ENCODE measurements at places on chromosomes 16 and 17. TPM values are rescaled to one million over a fixed set of nuclear protein-coding genes. Genes with fewer than 3 reads are reported as not detected.

Gene WIPI1
- total RNA-seq = 9.8 TPM

Gene TTYH2
- total RNA-seq = 17.4 TPM

- DNase-seq = no peak
These were observed 823 bp upstream of the CD2BP2 start for GRCh38 chr16:30355954-30356308.

DNA sequence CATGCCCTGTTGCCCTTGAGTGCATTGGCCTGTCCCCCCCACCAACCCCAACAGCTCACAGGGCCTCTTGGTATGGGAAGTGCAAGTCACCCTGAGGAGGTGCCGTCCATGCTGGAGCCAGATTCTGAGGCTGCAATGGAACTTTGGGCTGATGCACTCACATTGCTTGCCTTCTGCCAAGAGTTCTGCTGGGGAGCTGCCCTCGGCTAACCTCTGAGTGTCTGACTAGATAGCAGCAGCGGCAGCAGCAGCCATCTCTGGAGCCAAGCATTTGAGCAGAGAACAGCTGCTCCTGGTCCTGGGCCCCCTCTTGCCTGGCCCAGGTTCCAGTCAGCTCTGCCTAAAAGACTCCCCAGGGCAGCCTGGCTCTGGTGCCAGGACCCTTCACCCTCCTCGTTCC is 61.5 kb downstream of the GNAO1 start:
- DNase-seq = no peak

DNA sequence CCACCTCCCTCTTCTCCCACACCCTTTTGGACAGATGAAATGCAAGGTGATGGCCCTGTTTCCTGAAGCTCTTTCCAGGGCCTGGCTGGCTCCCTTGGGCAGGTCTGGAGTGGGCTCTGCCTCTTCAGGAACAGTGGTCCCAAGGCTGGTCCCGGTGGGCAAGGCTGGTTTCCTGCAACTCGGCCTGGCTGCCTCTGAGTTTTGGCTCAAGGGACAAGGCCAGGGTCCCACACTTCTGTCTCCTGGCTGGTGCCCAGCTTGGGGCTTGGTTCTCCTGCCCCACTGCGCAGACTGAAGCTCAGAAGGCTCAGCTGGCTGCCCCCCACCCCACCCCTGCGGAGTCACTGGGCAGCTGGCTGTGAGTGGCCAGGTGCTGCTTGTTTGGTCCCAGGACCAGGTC is 3.8 kb upstream of the ACTG1 start:
- no peak for DNase-seq

- DNase-seq = no peak
These were observed 2.0 kb downstream of the HAS3 start for GRCh38 chr16:69107316-69107962.

Gene ABCA6
- total RNA-seq = 0.20 TPM

- no peak for DNase-seq
These were observed 11.7 kb downstream of the SDK2 start for GRCh38 chr17:73632513-73632912.

Measured in CD8-positive, alpha-beta memory T cell (primary cell).